ENCODE measurements at places on chromosomes 1 and 21. TPM values are rescaled to one million over a fixed set of nuclear protein-coding genes. Genes with fewer than 3 reads are reported as not detected.

Gene ZNF648
- total RNA-seq: not detected

Gene ERICH3
- total RNA-seq: not detected

Gene THEM5
- total RNA-seq: not detected

DNA sequence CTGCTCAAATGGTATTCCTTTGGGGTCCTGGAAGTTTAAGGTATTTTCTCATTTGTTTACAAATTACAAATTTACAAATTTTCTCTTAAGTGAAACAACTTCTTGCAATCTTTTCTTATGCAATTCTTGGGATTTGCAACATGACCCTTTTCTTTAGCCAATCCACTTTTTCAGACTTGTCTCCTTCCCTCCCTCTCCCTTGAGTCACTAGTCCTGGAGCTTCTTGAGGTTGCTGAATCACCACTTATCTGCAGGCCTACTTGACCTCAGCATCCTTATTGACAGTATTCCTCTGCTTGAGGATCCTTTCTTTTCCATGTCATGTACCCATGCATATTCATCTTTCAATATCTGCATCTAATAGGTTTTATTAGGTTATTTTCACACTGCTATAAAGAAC is 302.8 kb upstream of the ADAMTS5 start:
- DNase-seq: no peak
- no peaks in the 10 kb centered on the region for H3K4me1 ChIP-seq
- H3K27ac ChIP-seq: no peak overlapping the region
- H3K36me3 ChIP-seq: no peaks in the 10 kb centered on the region

GRCh38 chr1:22609291-22609690 is 27.1 kb upstream of the C1QA start:
- H3K4me1 ChIP-seq: no peaks in the 10 kb centered on the region
- peaks cover 20% of the 10 kb centered on the region for H3K27me3 ChIP-seq
- H3K36me3 ChIP-seq: no peaks in the 10 kb centered on the region
- DNase-seq: no peak

DNA sequence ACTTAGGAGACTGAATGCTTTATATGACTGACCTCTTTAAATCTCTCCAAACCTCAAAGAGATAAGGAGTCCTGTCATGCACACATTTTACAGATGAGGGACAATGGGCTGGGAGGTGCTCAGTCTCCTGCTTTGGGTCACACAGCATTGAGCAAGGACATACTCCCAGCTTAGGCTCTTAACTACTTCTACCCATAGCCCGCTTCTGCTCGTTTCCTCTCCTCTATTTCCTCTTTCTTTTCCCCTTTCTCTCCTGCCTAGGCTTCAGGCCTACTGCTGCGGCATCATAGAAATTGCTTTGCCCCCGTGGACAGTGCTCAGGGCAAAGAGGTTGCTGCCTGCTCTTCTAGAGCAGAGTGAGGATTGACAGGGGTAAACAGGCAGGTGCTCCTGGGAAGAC is 12.4 kb upstream of the ZNF691 start:
- no peak overlapping the region for H3K27ac ChIP-seq
- no peak for DNase-seq
- no peaks in the 10 kb centered on the region for H3K36me3 ChIP-seq
- H3K4me1 ChIP-seq: no peaks in the 10 kb centered on the region
- H3K4me3 ChIP-seq: no peak overlapping the region

- H3K36me3 ChIP-seq: no peaks in the 10 kb centered on the region
- H3K27ac ChIP-seq: no peak overlapping the region
- no peaks in the 10 kb centered on the region for H3K4me1 ChIP-seq
These were observed 269.7 kb downstream of the LMO4 start for GRCh38 chr1:87598429-87598828.
